NCI-H1694 treated with DMSO at 0.1 percent for 48 hours (cell line): ENCODE measurements at places on chromosomes 1 and 21.

DNA sequence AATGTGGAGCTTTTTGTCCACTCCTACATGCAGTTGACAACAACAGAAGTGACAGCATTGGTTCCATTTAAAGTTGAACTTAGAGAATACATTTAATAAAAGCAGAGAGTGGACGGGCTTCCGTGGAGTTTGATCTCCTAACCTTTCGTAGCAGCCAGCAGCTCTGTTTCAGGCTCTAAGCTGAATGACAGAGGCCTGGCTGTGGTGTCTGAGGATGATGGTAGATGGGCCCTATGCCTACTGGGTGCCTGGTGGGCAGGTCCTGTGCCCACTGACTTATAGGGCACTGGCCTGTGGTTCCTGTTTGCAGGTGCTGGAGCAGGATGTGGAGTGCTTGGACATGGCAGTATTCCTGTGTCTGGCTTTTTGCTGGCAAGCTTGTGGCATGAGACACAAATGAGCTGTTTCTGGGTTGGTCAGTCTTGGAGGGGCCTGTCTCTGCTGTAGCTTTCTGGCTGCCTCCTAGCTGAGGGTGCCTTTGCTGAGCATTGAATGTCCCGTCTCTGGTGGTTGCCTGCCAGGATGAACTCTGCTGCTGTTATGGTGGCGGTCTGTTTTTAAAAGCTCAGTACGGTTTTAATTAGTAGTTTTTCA is 54.6 kb downstream of the PRDM2 start:
- no peak for DNase-seq

DNA sequence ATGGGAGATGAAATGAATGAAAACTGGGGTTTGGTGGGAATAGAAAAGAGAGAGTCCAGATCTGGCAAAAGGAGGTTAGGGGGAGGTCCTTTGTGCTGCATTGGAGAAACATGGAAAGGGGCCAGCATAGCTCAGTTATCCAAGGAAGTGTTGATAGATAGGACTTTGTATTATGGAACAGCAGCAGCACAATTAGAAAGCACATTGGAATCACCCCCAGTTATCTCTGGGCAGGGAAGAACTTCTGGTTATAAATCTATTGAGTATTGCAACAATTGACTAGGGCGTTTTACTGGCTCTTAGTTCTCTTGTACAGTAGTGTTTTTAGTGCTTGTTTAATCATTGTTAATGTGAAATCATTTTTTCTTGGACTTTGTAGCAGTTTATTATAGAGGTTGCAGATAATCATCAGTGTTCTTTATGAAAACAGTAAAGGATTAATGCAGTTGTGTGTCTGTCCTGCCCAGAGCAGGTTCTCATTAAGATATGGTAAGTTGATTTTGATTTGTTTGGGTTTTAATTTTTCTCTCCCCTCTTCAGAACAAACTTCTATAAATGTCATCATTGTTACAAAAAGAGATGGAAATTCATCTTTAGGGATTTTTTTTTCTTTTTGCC is 76.6 kb downstream of the NR5A2 start:
- no peak for DNase-seq

GRCh38 chr1:5743435-5744095 is 248.7 kb downstream of the NPHP4 start:
- no peak for DNase-seq

DNA sequence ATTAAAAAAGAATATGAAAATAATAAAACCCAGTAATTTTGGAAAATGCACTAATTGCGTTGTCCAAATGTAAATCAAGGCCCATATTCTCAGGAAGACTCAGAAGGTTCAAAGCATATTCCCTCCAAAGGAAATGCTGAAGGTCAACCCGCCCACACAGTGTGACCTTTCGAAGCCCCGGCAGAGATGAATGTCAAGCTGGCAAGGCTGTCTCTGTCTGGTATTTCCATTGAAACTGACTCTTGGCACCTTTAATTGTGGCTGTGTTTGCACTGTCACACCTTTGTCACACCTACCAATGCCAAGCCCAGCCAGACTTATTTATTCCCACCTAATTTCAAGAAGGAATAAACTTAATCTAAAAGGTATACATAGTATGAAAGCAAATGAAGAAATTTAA is 82.5 kb downstream of the NTPCR start:
- DNase-seq: no peak

- no peak for DNase-seq
Measured at GRCh38 chr1:102234753-102235359, 238.1 kb upstream of the OLFM3 start.

- DNase-seq: no peak
Measured at GRCh38 chr1:186901631-186902030, 72.9 kb downstream of the PLA2G4A start.

DNA sequence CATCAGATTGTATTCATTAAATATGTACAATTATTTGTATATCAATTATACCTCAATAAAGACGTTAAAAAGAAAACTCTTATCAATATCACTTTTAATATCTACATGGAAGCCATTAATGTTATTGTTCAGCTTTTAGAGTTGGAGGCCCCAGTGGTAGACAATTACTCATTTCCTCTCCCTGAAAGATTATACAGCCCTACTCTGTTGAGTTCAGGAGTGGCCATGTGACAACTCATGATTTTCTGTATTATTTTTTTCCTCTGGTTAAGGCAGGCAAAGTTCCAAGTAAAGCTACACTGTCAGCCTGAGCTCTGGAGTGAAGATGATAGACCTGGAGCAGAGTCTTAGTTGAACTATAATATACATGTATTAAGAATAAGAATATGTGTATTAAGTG is 247.9 kb upstream of the B3GALT2 start:
- DNase-seq: no peak

- DNase-seq: no peak
Measured at GRCh38 chr1:229360420-229360819, 17.6 kb upstream of the CCSAP start.

GRCh38 chr1:167648978-167649744 is 19.1 kb downstream of the RCSD1 start:
- DNase-seq: no peak
